ENCODE measurements at places on chromosomes 7 and 10.

GRCh38 chr10:52525761-52526160 lies 211.7 kb downstream of the DKK1 start:
- DNase-seq, result no peak

DNA sequence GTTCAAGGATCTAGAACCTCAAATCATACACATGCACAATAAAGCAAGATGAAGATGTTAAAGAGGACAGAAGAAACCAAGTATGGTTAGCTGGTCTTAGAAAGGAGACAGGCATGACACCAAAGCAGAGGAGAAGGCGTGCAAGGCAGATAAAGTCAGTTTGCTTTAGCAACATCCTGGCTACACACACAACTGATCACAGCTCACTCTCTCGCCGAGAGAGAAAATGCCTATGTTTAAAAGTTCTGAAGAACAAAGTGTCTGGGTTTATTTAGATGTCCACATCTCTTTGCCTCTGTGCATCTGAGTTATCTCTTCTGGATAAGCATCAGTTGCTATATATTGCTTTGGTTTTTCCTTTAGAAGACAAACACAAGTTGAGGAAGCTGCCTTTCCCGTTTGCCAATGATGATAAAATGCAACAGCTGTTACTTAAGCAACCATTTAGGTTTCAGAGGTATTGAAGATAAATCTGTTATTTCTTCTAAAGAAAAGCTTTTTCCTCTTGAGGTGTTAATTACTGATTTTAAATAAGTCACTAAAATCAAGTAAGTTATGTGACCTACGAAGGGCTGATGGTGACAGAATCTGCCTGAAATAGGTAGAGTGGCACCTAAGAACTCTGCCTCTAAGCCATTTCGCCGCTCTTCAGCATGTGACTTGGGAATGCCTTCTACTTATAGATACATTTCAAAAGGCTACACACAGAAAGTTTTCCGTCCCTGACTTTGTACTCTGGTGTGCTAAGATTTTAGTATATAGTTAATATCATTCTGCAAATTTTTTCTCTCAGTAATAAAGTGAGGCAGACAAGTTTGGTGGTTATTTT lies 146.2 kb upstream of the ASAH2 start:
- no peak for DNase-seq

- DNase-seq, result no peak
Measured at GRCh38 chr10:35898716-35899440, 256.8 kb upstream of the FZD8 start.

DNA sequence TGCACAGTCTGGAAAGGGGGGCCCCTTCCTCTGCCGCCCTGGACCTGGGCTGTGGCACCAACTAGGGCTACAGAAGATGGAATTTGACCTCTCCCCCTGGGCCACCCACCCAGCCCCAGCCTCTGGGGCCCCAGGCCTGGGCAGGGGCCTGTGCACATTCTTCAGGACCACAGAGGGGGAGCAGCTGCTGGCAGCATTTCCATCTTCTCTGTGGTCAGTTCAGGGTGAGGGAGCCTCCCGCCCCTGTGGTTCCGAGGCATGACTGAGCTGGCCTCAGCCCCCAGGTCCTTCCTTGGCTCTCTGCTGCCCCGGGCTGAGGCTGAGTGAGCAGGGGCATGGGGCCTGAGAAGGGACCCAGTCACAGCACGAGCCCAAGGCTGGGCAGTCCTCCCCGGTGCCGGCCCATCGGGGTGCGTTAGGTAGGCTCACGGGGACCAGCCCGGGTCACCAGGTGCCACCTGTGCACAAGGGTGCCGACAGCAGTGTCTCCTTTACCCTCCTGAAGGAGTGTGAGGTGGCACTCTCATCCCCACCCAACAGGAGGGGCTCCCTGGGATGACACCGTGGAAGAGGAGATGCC lies 63.2 kb downstream of the UNCX start:
- DNase-seq, result no peak

- no peak for DNase-seq
Measured at GRCh38 chr10:116995648-116996047, 9.3 kb downstream of the SHTN1 start.

DNA sequence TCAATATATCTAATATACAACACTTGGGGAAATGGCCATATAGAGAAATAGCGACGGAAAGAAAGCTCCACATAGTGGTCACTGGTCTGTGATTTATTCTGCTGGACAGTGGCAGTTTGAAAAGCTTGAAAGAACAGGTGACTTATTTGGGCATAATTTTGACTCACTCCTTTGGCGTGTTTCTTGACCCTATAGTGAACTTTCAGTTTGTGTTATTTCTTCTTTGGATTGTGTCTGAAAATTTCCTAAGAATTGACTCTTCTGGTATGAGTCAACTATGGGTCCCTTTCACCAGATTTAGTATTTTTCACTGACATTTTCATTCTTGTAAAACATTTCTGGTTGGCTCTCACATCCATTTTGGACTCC lies 25.8 kb upstream of the IMMP2L start:
- no peak for DNase-seq

GRCh38 chr7:33590916-33591315 lies 314.4 kb upstream of the BMPER start:
- no peak for DNase-seq

DNA sequence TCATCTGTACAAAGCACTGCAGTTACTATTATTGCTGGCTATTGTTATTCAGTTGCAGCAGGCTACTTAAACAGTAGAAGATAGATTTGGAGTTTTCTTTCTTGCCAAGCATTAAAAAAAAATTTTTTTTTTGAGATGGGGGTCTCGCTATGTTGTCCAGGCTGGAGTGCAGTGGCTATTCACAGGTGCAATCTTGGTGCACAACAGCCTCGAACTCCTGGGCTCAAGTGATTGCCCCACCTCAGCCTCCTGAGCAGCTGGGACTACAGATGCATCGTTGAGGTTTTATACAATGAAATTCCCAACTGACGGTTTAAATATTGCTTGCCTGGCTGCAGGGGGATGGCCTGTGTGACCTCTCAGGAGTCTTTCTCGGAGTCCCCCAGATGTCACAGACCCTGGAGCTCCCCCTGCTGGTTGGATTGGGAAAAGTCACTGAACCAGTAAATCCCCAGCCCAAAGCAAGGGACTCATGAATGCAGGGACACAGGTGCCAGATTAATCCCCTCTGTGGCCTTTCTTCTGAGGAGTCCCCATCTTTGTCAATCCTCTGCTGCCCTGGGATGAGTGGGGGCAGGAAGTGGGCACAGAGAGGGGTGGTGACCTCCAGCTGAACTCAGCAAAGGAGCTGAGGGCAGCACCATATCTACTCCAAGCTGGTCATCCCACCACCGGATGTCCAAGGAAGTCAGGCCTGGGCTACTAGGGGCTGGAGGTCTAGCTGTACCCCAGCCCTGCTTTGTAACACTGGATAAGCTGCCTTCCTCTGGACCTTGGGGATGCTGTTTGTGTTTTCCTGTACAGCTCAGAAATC lies 149.6 kb downstream of the C10orf105 start:
- DNase-seq, result peak; percentile 66

DNA sequence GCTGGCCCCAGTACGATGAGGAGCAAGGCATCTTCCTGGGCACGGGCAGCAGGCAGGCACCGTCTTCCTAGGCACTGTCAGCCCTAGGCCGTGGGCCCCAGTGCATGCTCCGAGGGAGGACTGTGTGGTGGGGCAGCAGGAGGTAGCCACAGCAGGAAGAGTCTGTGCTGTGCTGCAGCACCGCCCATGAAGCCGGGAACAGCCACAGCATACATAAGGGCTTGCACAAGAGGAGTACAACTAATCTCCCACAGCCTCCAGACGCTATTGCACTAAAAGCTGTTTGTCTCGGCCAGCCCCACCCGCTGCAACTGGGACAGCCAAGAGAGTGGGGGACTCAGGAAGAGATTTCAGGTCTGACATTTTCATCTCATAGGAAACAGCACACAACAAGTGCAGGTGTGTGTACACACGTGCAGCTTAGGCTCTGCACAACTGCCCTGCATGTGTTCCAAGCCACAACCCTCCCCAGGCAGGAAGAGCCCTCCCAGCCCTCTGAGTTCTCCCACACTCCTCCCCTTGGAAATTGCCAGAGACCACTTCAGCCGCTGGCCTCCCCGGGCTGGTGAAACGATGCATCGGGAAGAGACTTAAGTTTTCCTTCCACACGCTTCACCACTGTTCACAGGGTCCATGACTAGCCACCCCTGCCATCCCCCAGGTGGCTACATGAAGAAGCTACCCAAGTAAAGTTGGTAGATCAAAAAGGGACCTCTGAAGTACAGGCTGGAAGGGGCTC lies 88.1 kb upstream of the DDC start:
- DNase-seq, result no peak

GRCh38 chr10:36725581-36726520 lies 399.5 kb upstream of the ANKRD30A start:
- no peak for DNase-seq

DNA sequence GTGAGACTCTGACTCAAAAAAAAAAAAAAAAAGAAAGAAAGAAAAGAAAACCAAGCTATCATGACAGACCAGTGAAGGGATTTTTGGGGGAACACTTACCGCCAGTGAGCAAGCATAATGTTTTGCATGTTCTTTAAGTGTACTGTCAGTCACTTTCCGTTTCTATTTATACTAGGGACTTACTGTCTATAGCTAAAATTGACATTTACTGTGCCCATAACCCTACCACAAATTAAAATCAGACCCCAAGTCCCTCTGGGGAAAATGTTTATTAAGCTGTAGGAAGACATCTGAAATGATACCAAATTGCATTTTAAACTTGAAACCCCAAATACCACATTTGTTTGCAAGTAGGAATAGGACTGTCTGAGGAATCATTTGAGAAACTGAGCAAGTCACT lies 252.8 kb downstream of the TRIL start:
- DNase-seq, result no peak

GRCh38 chr10:18689498-18689897 lies 30.3 kb downstream of the ARL5B start:
- no peak for DNase-seq

GRCh38 chr10:71193516-71193915 lies 18.9 kb upstream of the UNC5B start:
- no peak for DNase-seq

DNA sequence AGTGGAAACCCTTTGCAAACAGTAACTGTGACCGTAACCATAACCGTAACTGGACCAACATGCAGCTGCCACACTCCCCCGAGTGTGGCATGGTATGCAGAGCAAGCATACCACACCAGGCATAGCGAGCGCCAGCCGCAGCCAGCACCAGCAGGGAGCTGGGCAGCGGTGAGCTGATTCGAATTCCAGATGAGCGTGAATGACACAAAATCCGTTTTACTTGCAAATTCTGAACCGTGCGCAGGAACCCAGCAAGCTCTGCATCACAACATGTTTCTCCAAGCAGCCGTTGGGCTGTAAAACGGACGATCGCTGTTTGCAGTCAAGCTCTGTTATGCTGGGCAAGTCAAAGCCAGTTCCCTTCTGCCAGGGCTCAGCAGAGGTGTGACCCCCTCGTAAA lies 111.1 kb downstream of the OAT start:
- no peak for DNase-seq

DNA sequence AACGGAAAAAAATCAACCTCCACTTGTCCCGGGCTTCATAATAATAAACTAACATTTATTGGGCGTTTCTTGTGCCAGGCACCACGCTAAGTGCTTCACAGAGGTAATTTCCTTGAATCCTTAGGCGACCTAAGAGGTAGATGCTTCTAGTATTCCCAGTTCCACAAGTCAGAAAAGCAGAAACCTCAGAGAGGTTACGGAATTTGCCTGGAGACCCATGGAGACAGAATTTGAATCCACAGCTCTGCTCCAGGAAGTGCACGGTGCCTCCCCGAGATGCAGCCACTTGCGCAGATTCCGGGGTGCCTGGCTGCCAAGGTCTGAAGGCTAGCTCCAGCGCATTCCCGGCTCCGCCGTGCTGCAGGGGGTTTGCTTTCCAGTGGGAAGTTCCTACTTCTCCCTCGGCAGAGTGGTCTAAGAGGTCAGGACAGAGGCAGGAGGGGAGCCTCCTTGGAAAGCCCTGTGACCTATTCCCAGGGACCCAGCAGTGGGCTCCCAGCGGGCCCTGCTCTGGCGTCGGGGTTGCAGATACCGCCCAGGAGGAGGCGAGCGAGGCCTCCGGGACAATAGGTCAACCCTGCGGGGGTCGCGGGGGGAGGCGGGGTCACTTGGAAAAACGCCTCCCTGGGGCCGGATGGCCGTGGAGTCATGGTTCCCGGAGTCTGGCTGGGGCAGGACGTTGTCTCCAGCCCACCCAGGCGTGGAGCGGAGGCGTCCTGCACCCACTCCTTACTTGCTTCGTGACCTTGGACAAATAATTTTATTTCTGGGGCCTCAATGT lies 10.1 kb upstream of the NKX2-3 start:
- DNase-seq, result no peak

DNA sequence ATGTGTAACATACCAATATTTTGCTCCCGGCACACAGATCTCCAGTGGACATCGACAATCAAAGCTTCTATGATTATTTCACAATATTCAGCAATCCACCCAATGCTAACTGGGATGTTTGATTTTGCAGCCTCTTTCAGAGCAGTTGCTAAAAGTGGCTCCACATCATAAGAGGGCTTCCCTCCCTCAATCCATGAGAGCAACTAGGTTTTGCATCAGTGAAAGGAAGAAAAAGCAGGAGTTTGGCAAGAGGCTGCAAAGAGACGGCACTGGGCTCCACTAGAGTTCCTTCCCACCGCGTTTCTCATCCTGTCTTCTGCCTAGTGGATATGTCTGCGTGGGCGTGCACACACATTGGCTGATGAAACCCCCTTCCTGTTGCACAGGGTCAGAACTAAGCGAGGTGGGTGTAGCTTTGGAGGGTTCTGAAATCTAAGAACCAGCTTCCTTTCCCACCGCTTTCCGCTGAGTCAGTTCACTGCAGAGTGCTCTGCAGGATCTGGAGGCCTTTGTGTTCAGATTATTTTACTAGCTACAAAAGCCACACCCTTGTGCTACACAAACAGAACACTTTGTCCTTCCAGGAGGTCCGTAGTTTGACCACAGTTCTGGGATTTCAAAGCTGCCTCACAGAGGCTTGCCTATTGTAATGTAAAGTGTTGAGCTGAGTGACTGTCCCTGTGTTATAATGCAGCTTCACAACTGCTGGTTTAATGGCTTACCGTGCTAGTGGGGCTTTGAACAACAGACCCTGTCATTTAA lies 28.1 kb downstream of the ARL4A start:
- peak; percentile 2 for DNase-seq

DNA sequence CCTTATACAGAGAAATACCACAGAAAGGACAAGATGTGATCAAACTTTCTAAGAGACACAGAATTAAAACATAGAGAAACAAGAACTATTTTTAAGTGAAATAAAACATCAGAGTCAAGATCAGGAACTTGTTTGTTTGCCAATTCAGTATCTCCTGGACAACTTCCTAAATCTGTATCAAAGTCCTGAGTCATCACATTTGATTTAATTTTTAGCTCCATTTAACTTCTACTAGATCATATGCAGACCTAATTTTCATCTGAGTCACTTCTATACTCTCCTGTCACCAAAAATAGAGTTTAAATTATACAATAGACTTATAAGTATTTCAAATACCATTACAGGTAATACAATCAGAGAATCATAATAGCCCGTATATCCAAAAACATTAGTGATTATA lies 268.1 kb downstream of the PRKG1 start:
- no peak for DNase-seq

Measured in stimulated activated CD8-positive, alpha-beta memory T cell treated with anti-CD3 and anti-CD28 coated beads, Interleukin-7, amount 100 ng/mL, for 4 hours (primary cell).